EH (cell line): ENCODE measurements at places on chromosomes 4 and X.

DNA sequence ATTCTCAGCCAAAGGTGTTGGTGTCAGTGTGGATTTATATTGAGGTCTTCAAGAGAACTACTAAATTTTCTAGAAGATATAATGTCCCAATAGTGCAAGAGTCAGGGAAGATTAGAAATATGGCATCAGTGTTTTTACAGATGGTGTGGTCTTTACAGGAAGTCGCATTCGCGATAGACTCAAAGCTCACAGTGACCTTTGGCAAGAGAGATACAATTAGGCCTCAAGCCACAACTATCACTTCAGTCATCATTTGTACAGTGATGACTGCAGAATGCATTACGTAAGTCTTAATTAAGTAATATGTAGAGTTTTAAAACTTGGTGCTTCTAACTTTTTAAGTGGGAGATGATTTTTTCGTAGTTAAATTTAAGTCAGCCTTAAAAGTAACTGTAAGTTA is 237.2 kb upstream of the FSTL5 start:
- DNase-seq: no peak

DNA sequence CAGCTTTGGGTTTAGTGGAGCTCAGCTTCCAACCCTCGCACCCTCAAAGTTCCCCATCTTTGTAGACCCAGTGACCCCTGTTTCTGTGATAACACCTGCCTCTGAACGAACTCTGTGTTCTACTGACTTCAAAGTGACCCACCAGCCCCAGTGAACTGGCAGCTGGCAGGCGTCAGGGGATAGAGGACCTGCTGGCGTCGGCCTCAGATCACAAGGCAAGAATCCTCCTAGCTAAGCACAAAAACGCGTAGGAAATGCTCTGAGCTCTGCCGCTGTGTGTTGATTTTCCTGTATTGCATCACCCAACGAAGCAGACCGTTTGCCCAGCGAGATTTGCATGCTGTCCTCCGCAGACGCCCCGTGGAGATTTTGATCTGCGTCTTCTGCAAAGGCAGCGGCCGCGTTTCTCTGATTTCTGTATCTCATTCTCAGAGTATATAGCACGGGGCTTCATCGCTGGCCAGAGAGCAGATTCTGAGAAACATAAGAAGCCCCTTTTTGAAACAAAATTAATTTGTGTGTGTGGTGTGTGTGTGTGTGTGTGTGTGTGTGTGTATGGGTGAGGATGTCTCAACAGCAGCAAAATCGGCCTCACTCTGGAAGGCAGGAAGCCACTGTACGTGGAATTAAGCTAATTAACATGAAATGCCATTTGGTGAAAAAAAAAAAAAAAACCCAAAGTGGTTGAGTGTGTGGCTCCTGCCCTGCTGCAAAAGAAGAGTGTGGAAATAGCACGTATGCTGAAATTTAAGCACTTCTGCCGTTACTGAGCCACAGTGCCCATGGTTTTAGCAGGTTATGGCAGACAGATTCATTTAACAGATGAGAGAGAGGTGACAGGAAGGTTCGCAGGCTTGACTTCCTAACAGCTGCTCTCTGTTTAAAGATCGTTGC is 29.2 kb upstream of the ASMTL start:
- peak; percentile 86 for DNase-seq

DNA sequence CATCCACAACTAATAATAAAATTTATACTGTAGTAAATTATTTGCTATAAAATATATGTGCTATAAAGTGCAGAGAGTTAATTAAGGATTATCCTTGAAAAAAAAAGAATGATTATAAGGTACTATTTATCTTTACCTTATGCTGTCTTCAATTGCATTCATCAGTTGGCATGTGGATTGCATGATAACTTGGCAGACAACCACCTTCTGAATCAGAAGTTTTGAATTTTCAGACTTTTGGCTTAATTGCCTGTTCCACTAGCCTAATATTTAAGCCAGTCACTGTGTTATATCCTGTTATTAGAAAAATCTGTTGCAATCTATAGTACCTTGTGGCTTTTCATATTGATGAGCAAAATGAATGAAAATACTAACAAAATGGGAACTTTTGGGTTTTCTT is 1040.3 kb upstream of the PCDH10 start:
- peak; percentile 39 for DNase-seq

DNA sequence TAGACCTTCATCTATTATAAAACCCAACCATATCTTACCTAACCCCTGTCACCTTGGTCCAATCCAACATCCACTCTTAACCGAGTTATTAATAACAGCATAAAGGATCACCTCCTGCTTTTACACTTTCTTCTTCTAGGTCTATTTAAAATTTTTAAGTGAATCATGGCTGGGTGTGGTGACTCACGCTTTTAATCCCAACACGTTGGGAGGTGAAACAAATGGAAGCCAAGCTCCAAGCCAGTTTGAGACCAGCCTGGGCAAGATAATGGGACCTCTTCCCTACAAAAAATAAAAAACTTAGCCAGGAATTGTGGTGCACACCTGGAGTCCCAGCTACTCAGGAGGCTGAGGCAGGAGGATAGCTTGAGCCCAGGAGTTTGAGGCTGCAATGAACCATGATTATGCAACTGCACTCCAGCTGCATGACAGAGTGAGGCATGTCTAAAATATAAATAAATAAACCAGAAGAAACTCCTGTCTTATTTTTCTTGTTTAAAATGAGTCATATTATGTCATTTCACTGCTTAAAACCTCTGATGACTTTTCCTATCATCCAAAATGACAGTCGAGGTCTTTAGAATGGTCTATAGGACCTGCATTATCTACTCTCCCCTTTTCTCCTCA is 188.4 kb downstream of the GASK1B start:
- DNase-seq: no peak

- no peak for DNase-seq
These were observed 488.3 kb downstream of the PPARGC1A start for GRCh38 chr4:23401572-23401971.

- DNase-seq: no peak
These were observed 555 bp upstream of the PGM2 start for GRCh38 chr4:37825968-37826294.

GRCh38 chrX:9180623-9181022 is 146.7 kb upstream of the FAM9B start:
- DNase-seq: no peak

GRCh38 chrX:15895334-15895733 is 40.7 kb upstream of the AP1S2 start:
- no peak for DNase-seq

- DNase-seq: peak; percentile 39
These were observed at the start of gene CXCL5 for GRCh38 chr4:73998040-73999011. TSS of gene CXCL5 (minus strand) at chr4:73998677. CDS start at chr4:73998581, 96 bp downstream.

DNA sequence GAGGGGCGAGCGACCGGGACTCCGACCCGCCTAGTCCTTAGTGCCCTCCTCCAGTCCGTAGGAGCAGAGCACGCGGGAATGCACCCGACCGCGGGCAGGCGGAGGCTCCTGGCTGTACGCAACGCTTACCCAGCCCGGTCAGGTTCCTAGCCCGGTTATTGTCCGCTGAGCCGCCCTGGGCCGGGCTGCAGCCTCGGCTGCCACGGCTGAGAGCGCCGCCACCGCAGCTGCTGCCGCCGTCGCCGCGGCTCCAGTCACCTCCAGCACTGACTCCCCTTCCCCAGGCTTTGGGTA is at the start of gene AMER1:
Gene AMER1, minus strand, starts transcription at position 268 of the 294 bp plus-strand sequence. CDS start 12,422 bp downstream, outside the sequence.
- no peak for DNase-seq

- DNase-seq: no peak
These were observed 114.5 kb downstream of the DDX53 start for GRCh38 chrX:23114241-23114640.

DNA sequence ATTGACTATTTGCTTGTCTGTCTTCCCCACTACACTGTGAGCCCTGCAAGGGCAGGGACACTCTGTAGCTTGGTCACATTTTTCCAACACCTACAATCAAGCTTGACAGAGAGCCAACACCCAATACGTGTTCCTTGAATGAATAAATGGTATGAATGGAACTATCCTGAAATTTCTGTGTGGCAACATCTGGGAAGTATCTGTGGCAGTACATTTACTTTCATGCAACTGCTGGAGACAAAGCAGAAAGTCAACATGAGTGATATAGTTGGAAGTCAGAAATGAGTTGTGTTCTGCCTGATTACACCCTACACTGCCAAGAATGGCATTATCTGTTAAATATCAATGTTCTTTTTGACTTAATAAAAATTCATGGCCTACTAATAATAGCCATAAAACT is 343.5 kb upstream of the F9 start:
- no peak for DNase-seq

DNA sequence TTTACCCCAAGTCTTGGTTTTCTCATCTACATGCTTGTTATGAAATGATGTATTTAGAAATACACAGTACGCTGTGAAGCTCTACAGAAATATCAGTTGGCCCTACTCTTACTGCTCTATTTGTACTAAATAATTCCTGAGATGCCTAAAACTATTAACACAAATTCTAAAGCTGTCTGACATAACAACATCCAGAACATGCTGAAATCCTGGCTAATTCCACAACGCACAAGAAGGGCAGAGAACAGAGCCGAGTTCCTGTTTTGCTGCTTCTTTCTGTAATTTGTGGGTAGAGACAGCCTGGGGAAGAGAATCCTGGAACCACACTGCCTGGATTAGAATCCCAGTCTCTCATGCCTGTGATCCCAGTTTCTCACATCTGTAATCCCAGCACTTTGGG is 59.0 kb downstream of the ZNF827 start:
- peak; percentile 43 for DNase-seq

- no peak for DNase-seq
These were observed 12.3 kb downstream of the TBCK start for GRCh38 chr4:106303548-106304281.

DNA sequence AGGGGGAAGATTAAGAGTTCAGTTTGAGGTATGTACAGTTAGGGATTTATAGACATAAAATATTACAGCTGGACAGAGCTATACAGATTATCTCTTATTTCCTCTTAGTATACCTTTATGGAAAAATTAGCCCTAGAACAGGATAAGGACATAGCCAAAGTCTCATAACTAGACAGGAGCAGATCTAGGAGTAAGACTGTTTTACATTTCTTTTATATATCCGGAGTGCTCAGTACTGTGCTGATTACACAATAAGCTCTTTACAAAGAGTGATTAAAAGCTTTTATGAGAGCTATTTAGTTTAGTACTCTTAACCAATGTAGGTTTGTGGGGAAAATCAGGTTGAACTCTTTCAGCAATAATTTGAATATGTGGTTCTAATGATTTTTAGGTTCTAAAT is 105.8 kb downstream of the TBX22 start:
- no peak for DNase-seq

DNA sequence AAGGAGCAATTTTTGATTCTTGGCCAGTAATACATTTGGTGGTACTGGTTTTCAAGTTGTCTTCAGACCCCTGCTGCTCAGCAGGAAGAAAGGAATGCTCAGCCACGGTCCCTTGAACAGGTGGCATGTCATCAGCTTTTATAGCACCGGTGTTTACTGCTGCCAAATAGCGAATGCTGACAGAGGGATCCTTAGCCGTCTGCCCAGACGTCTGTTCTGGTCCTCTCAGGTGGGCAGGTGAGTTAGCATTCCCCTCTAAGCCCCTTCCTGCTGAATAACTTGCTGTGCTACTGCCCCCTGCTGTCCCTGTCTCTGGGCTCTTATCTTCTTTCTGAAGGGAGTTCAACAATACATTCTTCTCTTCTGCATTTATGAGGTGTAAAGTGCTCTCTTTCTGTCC is 28.4 kb downstream of the BOD1L1 start:
- no peak for DNase-seq

GRCh38 chr4:73874386-73874785 is 5.2 kb downstream of the CXCL1 start:
- DNase-seq: no peak

GRCh38 chr4:126957556-126957955 is 675.2 kb upstream of the INTU start:
- DNase-seq: peak; percentile 53

GRCh38 chr4:107586371-107586770 is 133.7 kb downstream of the PAPSS1 start:
- DNase-seq: no peak

GRCh38 chr4:87009095-87009648 is 74.4 kb downstream of the AFF1 start:
- DNase-seq: no peak

GRCh38 chrX:56343664-56344063 is 111.5 kb downstream of the KLF8 start:
- no peak for DNase-seq

DNA sequence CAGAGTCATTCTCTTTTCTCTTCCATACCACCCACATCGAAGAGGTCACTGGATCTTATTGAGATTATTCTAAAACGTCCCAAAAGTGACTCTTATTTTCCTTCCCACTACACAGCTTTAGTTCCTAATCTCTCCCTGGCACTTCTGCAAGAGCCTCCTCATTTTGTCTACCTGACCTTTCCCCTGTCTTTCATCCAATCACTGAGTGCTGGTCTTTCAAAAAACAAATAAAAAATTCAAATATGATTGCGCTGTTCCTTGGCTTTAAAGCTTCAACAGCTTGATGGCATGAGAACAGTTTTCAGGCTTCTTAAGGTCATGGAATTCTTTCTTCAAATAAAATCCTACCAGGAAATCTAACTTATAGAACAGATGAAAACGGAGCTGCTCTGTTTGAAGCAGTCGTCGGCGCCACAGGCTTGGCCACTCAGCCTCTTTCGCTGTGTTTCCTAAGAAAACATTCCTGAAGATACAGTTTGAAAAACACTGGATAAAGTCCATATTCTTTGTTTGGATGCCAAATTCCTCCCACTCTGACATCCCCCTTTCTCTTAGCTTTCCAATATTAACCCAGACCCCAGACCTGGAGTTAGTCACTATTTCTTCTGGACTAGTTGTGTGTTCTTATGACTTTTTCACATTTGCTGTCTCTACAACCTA is 12.5 kb downstream of the SYTL5 start:
- DNase-seq: no peak

- peak; percentile 25 for DNase-seq
These were observed 135.9 kb upstream of the ARHGEF9 start for GRCh38 chrX:63920875-63921274.

- peak; percentile 18 for DNase-seq
These were observed 94.1 kb downstream of the PDS5A start for GRCh38 chr4:39883646-39884045.

DNA sequence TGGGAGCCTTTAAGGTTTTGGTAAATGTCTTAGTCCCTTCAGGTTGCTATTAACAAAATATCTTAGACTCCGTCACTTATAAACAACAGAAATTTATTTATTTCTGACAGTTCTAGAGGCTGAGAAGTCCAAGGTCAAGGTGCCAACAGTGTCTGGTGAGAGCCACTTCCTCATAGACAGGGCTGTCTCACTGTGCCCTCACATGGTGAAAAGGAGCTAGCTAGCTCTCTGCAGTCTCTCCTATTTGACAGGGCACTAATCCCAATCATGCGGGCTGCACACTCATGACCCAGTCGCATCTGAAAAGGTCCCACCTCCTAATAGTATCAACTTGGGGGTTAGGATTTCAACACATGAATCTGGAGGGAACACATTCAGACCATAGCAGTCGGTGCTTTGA is 63.4 kb upstream of the KLF3 start:
- no peak for DNase-seq

DNA sequence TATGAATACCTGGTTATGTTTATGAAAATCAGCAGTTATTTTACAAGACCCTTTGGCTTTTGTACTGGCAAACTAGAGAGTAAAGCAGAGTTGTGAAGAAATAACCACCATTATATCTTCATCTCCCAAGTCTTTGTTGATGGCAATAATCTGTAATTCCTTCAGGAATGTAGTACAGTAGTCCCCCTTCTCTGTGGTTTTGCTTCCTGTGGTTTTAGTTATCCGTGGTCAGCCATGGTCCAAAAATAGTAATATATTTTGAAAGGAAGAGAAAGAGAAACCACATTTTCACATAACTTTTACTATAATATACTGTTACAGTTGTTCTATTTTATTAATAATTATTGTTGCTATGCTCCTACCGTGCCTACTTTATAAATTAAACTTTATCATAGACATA is 27.8 kb downstream of the BANK1 start:
- DNase-seq: peak; percentile 74
